ENCODE measurements at places on chromosomes 13 and 19. TPM values are rescaled to one million over a fixed set of nuclear protein-coding genes. Genes with fewer than 3 reads are reported as not detected.

The ZNF534 gene
- total RNA-seq = not detected

- DNase-seq = no peak
These were observed 7.3 kb downstream of the RPS16 start for GRCh38 chr19:39428283-39429112.

DNA sequence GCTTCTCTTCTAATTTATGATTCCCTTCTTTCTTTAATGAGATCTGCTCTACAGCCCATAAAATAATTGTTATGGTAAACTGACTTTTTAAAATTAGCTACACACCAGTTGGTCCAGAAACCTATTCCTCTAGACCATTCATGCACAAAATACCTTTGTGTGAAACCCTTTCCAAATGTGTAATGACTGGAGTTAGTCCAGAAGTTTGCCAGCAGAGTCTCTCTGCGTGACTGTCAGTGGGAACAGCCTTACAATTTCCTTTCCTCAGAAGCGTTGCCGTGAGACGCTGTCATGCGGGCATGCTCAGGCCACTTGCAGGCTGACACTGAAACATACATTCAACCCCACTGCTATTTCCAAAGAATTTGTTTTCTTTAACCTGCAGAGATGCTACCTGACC, 965.2 kb downstream of the PCDH9 start:
- DNase-seq = no peak

DNA sequence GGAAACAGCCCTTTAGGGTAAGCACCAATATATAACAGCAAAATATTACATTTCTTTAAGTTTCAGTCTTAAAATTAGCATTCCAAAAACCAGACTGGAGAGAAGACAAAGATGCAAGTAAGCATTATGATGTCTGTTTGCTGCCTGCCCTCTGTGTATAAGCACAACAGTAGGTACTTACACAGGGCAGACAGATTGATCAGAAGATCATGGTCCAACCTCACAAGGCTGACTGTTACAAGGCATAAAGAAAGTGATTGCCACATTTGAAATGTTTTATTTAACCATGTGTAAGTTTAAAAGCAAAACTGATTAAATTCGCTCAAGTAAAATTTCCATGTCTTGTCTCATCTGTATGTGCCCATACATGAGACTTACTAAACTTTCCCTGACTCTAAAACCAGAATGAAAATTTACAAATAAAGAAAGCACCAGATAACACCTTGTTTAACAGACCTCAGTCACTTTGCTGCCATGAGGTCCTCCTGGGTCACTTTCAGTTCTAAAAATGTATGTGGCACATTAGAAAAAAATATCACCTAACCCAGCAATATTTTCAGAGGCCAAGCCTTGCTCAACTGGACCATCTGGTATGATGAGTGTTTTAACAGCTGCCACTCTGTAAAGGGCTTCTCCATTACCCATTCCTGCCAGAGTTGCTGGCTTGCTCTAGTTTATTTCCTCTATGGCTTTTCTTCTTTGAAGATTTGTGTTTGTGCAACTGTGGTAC, 297.0 kb downstream of the RBM26 start:
- DNase-seq = no peak

DNA sequence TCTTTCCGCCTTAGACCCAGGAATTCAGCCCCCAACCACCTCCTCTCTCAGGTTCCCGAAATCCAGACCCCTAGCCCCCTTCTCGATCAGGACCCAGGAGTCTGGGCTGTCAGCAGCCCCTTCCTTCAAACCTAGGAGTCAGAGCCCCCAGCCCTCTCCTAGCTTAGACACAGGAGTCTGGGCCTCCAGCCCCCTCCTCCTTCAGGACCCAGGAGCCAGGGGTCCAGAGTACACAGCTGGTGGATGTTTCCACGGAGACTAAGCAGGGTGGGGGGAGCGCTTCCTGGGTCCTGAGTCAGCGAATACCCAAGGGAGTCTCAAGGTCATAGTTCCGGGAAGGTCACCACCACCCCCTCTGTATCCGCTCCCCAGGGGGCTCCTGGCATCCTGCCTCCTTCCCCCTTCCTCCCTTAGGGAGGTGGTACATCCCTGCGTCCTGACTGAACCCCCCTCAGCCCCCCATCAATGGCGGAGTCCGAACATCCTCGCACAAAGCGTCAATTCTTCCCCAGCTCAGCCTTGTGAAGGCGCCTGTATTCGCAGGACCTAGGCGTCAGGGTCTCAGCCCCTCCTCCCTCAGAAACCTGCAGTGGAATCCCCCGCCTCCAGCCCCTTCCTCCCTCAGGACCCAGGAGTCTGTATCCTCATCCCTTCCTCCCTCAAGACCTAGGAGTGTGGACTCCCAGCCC, 4.6 kb downstream of the CADM4 start:
- no peak for DNase-seq

- DNase-seq = no peak
These were observed 20.4 kb downstream of the ARHGEF1 start for GRCh38 chr19:41903193-41903953.

The KCNRG gene
- 1.6 TPM for total RNA-seq

DNA sequence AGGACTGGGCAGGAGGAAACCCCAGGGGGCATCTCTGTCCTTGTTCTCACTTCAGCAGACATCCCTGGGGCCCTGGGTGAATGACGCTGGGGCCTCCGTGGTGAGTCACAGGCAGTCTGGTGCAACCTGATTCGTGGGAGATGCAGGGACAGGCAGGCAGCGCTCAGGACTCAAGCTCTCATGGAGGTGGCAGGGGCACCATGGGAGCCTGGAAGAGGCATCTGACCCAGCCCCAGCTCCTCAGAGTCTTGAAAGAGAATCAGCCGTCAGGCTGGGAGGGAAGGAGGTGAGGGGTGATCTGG, 14.0 kb upstream of the PTOV1 start:
- no peak for DNase-seq

- DNase-seq = no peak
These were observed 249.6 kb downstream of the ENOX1 start for GRCh38 chr13:43537124-43537523.

- no peak for DNase-seq
These were observed 56.5 kb downstream of the INTS6 start for GRCh38 chr13:51396352-51396751.

The DIAPH3 gene
- 0.23 TPM for total RNA-seq

The HSH2D gene
- 10.6 TPM for total RNA-seq

The SRRM5 gene
- total RNA-seq = 1.0 TPM

- no peak for DNase-seq
These were observed 20.2 kb downstream of the C19orf44 start for GRCh38 chr19:16516381-16516780.

The RFXAP gene
- total RNA-seq = 8.3 TPM
